Activated CD8-positive, alpha-beta memory T cell treated with anti-CD3 and anti-CD28 coated beads, Interleukin-2, amount 10 ng/mL, durations not matched to agents 7 days and 5 days (primary cell): ENCODE measurements at places on chromosomes 3 and 15.

DNA sequence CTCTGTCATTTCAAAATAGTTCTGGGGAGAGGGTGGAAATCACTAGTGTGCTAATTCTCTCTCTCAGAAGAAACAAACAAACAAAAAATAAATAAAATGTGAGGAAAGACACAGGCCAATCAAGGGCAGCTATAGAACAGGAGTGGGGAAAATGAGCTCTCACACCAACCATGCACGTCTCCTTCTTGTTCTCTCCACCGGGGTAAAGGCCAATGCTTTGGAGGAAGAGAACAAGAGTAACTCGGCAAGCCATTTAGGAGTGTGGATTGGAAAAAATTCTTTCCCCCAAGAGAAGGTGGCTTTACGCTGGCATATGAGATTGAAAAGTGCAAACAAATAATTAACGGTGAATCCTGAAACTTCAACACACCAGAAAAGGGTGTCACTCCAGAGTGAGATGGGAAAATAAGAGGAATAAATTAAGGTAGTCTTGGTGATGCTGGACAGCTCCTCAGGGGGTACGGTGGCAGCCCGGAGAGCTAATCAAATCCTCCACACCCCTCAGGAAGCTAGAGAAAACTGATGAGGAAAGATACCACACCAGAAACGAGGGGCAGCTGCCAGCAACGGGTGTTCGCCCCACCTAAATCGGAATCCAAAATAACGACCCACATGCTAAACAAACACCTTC, 88.0 kb downstream of the RFTN1 start:
- DNase-seq: no peak

DNA sequence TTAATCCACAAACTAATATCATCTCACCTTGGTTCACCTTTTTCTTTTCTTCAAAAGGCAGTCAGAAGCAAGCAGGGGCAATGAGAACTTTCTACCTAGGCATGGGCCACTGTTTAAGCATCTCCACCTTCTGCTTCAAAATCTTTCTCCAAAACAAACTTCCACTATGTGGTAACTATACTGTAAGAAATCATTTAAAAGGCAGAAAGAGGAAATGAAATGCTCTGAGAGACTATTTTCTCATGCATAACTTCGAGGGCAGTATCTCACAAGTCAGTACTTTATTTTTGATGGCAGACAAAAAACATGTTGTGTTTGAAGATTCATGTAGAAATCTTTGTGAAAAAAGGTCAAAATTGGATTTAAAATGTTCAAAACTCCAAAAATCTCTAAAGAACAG, 419.7 kb downstream of the ZBTB20 start:
- no peak for DNase-seq

DNA sequence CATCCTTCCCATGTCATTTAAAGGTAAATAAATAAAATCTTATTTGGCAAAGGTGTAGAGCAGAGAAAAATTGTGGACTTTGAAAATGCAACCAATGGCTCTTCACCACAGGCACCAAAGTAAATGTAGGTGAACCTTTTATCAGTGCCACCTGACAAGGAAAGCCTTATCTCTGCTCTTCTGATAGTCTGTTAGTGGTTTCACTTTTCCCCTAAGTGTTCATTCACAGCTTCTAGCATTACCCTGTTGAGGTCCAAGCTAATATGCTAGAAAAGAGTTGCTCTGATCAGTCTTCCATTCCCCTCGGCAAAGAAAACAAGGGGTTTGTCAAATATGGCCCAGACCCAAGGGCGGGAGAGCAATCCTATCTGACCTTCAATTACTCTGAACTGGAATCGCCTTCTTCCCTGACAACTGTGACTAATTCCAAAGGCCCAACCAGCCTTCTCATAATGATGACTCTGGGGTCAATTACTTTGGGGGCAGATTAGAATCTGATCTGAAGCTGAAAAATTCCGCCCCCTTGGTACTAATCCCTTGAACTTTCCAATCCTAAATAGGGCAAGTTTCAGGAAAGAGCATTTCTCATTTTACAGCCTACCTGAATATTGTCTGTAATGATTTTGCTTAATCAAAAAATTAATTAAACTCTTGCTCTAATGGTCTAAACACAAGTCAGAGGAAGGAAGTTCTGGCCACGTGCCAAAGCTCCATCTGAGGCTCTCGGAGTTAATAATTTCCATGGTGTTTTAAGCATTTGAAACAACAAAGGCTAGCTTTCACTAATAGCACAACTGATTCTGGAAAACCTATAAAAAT, 52.4 kb downstream of the SETMAR start:
- DNase-seq: no peak

DNA sequence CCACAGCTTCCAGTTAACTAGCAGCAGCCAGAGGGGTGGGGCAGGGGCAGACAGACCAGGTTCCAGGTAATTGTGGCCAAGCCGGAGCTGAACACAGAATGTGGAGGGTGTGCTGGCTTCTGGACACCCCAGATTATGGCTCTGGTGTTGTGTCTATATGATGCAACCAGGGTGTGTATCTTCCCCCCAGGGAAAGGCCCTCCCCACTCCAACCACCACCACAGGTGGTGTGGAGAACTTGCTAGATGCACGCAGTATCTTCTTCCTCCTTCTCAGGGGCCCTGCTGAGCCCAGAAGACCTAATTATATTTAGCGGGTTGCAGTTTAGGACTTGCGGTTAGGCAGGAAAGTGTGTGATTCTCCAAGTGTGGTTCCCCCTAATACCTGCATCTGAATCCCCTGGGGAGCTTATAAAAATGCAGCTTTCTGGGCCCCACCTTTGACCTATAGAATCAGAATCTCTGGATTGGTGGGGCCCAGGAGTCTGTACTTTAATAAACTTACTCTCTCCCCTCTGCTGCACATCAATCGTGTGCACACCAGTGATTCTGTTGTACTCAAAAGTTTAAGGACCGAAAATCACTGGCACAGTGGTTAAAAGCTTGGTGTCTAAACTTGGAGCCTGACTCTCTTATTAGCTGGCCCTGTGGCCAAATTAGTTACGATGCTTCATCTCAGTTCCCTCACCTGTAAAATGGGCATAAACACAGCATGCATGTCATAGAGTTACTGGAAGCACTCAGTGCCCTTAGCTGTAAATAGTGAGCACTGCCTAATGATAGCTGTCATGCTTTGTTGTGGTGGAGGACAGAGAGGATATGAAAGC, 379.1 kb upstream of the PROK2 start:
- DNase-seq: no peak
